IMR-90 (cell line): ENCODE measurements at places on chromosomes 6 and 20.
A peak's percentile ranks its signal among the peaks of the same experiment; 100 is the strongest.

- peak; percentile 84 for DNase-seq
These were observed 41.1 kb upstream of the TMEM170B start for GRCh38 chr6:11496152-11497060.

DNA sequence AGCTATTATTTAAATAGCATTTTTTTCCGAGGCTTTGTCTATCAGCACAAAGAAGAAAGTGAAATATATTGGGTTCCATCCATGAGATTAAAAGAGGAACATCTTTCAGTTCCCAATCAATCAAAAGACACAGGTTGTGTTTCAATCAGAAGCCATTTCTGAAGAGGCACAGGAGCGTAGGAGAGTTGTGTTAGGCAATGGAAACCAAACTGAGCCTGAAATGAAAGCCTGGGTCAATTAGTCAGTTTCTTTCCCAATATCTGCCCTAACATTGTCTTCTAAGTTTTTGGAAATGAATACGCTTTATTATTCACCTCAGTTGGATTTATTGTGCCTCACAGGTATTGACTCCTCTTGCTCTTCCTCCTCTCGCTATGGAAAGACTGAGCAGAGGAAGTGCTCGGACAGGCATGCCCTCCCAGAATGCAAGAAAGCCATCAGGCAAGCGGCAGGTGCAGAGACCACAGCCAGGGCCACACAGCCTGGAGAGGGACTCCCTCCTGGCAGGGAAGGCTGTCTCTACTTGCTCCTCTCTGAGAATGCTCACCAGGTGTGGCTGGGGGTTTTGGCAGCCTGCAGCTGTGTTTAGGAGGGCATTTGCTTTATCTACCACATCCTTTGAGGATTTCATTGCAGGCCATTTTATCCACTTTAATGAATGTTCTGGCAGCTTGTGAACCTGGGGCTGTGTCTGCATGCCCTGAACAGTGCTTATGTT, 100.8 kb upstream of the NEDD9 start:
- no peak for DNase-seq

DNA sequence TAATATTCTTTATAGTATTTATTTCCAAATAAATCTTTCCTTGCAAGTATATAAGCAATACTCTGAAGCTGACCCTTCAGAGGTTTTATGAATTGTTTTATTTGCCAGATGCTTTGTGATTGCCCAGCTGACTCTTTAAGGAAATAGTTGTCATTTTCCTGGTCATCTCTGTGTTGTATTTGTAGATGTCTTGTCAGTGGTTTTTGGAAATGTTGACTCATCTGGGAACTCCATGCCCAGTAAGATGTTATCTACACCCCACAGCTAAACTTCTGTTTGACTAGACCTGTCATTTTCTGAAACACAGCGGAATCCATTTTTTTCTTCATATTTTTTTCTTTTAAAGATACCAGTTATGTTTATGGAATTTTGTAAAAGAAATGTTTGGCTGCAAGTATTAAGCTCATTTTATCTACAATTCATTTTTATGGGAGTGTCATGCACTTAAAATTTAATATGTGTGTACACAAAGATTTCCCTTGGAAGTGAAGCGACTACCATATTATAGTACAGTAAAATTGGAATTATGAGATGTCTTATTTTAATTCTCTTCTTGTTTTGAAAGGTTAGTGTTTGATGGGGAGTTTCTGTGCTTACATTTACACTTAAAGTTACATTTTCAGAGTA, 491.0 kb downstream of the NKAIN2 start:
- DNase-seq = no peak

DNA sequence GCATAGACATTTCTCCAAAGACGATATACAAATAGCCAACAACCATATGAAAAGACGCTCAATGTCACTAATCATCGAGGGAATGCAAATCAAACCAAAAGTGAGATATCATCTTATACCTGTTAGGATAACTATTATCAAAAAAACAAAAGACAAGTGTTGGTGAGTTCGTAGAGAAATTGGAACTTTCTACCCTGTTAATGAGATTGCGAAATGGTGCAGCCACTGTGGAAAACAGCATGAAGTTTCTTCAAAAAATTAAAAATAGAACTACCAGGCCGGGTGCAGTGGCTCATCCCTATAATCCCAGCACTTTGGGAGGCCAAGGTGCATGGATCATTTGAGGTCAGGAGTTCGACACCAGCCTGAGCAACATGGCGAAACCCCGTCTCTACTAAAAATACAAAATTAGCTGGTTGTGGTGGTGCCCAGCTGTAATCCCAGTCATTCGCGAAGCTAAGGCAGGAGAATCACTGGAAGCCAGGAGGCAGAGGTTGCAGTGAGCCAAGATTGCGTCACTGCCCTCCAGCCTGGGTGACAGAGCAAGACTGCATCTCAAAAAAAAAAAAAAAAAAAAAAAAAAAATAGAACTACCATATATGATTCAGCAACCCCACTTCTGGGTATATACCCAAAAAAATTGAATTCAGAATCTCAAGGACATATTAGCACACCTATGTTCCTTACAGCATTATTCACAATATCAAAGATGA, 170.0 kb upstream of the ZNF184 start:
- no peak for DNase-seq

DNA sequence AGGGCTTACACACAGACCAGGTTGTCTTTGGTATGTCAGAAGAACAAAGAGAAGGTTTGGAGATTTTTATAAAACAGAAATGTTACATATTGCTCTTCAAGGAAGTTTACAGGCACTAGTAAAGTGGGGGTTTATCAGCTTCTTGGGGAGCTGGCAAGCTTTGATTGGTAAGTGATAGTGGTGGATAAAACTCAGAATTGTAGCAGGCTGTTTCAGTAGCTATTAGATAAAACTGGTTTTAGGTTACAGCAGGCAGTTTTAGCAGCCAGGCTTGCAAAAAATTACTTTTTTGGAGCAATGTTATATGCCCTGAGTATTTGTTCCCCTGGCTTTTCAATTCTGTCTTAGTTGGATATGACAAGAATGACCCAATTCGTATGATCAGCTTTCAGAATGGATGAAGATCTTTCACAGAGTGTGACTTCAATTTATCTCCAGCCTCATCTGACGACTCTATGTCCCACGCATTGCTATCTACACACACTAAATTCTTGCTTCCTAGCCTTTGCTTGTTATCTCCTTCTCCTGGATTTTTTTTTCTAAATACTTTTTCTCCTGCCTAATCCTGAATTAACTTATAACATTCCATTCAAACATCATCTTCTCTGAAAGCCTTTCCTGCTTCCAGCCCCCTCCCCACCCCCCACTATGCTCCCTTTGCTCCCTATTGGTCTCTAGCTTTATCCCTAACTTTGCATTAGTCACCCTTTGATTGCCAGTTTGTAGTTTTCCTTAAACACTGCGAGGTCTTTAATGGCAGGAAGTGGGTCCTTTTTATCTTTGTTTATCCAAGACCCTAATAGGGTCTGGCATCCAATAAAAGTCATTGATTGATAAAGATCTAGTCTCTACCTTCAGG, 1.0 kb upstream of the TOMM34 start:
- DNase-seq = peak; percentile 20

- DNase-seq = peak; percentile 58
These were observed 132.3 kb downstream of the PDE7B start for GRCh38 chr6:135983718-135984343.

- peak; percentile 42 for DNase-seq
These were observed 478.4 kb upstream of the SOX4 start for GRCh38 chr6:21115111-21115510.
